ENCODE measurements at places on chromosomes 2 and 18.
A peak's percentile ranks its signal among the peaks of the same experiment; 100 is the strongest.

DNA sequence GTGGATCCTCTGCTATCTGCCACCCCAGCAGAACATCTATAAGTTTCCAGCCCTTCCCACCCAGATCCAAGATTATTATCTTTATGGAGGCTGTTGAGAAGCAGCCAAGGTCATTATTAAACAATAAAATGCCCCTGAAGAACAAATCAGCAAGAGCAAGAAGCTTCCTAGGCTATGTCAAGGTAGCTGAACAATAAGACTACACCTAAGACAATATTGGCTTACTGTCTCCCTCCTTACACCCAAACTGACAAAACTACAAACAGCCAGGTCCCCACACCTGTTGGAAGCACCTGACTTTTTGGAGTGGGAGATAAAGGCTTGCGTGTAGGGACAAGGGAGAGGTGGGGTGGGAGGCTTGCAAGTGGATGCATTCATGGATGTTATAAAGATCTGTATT lies 128.5 kb downstream of the SPTBN1 start:
- no peak for DNase-seq

DNA sequence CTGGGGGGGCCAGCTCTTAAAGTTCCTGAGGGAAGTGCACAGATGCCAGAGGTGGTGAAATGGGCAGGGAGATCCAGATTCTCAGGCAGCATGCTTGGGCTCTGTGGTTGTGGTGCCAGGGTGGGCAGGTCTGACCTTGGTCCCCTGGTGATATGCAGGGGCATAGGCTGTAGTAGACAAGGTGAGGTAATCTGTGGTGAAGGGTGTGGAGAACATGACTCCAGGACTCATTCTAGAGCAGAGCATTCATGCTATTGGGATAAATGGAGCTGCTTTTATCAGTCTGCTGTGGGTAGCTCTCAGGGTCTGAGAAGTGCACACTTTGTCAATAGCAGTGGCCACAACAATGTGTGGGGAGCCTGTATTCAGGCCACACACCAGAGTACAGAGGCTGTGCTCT lies 16.9 kb downstream of the ACVR1C start:
- DNase-seq: no peak

- peak; percentile 13 for DNase-seq
Measured at GRCh38 chr2:9703701-9704221, 73.0 kb upstream of the YWHAQ start.

DNA sequence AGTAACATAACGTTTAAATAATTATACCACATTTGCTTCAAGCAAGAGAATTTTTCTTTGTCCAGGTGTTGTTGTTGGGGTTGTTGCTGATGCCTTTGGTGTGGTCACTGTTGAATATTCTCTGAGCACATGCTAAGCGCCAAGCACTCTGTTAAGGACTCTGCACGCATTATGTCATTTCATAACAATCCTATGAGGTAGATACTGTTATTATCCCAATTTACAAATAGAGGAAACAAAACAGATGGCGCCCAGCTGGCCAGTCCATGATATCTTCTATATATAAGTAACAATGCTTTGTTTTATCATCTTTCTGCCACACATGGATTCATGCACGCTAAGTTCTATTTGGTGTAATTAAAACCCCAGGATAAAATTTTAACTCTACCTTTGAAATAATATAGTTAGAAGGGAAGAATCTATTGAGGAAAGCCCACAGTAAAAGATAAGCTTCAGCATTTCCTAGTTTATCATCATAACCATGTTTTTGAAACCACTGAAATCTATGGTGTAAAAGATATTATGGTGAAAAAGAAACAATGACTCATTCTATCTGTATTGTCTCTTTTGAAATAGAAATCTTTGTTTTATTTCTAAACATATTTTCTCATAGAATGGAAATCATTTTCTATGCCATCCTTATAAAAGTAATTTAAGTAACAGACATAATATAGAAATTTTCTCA lies 199.7 kb downstream of the PID1 start:
- DNase-seq: no peak

- DNase-seq: no peak
Measured at GRCh38 chr2:127820080-127820668, 9.2 kb upstream of the WDR33 start.

DNA sequence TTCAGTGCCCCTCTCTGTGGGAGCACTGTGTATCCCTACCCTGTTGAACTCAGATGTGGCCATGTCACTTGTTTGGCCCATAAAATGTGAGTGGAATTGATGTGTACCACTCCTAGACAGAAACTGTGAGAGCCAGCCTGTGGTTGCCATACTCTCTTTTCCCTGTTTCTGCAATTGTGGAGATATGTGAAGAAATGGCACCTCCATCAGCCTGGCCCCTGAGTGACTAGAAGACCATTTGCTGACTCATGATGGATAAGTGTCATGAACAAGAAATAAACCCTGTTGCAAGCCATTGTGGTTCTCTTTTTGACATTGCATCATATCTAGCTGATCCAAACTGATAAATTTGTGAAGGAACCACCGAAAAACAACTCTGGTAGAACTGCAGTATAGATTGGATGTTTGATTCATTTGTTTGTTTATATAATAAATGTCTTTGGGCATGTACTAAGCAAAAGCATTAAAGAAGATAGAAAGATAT lies 214.5 kb upstream of the FBXO11 start:
- no peak for DNase-seq

GRCh38 chr2:31475692-31476091 lies 61.1 kb upstream of the XDH start:
- no peak for DNase-seq

GRCh38 chr2:7673853-7674252 lies 756.6 kb downstream of the RNF144A start:
- no peak for DNase-seq

DNA sequence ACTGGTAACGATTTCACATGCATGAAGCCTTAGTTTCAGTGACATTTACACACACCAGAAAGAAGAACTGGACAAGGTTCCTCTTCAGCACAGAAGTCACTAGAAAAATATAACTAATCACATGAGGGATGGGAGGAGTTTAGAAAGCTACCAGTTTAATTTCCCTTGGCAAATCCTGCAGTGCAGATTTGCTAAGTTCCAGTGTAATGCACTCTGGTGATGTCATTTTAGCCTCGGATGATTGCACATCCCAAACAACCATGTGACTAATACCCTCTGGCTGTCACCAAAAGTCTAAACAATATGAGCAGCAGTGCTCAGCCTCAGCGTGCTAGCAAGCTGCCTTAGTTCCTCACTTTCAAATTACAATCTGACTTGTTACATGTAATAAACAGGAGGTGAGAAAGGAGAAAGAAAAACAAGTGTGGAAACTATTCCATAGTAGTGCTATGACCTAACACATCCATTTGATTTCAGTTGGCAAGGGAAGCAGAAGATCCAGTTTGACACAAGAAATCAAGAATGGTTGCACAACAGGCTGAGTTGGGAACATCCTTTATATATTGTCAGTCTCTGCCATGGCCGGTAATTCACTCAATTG lies 35.3 kb upstream of the PPP1CB start:
- DNase-seq: no peak
